Kidney tubule cell (primary cell): ENCODE measurements at places on chromosomes 16 and 17.

DNA sequence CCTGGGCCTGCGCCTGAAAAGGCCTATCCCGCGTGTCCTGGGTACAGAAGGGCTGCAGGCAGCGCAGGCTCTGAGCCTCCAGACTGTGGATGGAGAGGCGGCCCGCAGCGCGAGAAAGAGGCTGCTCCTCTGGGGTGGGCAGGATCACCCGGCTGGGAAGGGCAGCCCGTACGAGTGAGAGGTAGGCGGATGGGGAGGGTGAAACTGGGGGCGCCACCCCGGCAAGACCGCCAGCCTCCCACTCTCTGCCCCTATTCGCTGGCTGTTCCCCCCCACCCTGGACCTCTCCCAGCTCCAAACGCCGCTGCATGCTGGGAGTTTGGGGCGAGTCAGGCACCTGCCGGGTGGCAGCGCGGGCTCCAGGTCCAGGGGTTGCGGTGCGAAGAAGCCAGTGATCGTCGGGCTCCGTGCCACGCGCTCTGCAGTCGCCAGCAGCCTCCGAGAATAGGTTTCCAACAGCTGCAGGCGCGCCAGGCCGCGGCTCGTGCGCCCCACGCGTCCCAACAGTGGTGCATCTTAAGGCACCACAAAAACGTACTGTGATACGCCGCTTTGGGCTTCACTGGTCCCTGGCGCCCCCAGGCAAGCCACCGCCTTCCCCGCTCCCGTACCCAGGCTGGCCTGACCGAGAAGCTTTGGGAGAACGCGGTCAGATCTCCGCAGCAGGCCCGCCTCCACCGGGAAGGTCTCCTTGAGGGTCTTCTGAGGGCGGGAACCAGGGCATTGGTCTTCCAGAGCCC is 1.1 kb downstream of the NOXO1 start:
- no peak for DNase-seq

DNA sequence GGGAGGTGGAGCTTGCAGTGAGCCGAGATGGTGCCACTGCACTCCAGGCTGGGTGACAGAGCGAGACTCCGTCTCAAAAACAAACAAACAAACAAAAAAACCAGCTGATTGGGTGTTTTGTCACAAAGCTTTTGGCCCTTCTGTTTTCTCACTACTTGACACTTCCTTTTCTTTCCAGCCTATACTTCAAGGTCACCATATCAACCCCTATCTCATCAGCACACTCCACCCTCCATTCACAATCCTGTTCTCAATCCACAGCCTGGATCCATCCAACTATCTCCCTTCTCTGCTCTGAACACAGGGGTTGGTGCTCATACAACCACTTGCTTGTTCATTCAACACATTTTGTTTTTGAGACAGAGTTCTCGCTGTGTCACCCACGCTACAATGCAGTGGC is 6.6 kb upstream of the MED11 start:
- DNase-seq: no peak

DNA sequence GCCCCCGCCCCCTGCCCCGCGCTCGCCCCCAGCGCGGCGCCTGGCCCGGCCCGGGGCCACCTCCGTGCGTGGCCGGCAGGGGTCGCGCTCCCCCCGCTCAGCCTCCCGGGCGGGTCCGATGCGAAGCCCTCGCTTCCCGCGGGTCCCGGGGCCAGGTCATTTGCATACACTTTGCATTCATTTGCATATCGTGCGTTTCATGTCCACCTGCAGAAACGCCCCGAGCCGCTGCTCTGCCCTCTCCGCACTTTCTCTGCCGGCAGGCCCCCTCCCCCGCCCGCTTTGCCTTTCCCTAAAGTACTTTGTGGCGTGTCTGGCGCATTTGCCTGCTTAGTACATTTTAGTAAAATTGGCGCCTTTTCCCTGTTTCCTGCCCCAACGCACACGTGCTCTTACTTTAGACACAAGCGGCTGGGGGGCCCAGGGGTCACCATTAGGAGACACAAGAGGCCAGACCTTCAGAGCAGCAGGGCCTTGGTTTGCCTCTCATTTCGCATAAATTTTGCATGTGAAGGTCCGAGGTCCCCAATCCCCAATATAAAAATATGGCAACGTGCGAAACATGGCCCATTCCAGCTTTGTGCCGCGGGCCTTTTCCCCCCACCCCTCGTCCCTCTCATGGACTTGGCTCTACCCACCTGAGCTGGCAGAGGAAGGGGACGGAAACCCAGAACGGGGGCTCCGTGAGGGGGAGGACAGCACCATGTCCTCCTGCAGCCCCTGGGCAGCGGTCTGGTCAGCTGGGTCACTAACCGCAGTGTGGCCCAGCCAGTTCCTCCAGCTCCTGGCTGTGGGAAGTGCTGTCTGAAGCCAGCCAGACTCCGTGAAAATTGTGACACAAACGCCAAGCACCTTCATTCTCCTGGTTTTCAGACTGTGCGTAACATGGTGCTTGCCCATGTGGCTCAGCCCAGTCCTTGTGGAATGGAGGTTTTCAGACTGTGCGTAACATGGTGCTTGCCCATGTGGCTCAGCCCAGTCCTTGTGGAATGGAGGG is 34.8 kb downstream of the CBFA2T3 start:
- DNase-seq: no peak

DNA sequence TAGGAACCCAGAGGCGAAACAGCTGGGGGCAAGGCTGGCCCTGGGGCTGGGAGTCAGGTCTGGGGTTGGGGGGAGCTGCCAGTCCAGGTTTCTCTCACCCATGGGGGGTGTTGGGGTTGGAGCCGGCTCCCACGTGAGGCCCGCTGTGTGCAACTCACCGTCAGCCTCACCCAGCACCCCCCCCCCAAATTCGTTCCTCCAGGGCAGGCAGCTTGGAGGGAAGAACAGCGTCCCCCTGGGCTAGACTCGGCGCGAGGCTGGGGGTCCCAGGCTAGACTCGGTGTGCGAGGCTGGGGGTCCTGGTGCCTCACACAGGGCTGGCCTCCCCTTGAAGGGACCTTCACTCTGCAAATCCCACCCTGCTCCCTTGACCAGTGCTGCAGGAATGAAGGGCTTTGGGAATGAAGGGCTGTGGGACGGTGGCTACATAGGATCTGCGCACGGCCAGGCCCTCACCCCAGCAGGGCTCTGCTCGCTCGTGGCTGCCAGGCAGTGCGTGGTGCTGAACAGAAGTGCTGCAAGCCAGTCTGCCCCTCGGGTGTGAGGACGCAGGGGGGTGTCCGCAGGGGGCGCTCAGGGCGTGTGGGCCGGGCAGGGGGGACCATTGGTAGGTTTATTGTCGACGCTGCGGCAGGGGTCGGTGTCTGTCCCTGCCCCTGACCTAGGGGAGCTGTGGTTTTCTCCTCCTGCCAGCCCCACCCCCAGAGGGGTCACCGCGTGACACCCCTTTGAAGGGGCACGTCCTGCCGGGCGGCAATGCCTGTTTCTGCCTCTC is 74.7 kb downstream of the KLHDC4 start:
- DNase-seq: no peak

DNA sequence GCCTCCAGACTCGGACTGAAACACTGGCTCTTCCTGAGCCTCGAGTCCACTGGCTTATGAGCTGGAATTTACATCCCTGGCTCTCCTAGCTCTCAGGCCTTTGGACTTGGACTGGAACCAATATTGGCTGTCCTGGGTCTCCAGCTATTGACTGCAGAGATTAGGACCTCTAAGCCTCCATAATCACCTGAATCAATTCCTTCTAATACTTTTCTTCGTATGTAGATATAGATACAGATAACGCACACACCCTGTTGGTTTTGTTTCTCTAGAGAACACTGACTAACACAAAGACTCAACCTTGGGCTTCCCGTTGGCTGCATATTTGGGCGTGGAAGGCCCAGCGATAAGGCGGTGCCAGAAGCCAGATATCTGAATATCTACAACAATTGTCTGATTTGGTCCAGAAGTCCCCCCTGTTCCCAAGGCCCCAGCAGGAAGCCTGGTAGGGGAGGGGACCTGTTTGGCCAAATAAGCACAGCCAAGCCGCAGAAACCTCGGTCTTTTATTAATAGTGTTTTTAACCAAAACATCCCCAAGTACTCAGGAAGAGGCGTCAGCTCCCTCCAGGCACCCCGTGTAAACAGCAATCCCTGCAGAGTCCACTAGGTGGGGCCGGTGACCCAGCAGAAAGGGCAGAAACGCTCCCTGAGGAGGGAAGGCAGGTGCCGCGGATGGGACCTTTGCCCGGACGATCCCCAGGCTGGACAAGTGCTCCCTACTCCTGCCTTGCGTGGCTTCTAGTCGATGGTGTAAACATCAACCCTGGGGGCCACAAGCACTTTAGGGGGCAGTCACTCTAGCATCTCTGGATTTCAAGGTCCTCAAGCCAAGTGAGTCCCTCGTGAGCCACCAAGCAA is 57.0 kb downstream of the ABR start:
- DNase-seq: peak; percentile 74

DNA sequence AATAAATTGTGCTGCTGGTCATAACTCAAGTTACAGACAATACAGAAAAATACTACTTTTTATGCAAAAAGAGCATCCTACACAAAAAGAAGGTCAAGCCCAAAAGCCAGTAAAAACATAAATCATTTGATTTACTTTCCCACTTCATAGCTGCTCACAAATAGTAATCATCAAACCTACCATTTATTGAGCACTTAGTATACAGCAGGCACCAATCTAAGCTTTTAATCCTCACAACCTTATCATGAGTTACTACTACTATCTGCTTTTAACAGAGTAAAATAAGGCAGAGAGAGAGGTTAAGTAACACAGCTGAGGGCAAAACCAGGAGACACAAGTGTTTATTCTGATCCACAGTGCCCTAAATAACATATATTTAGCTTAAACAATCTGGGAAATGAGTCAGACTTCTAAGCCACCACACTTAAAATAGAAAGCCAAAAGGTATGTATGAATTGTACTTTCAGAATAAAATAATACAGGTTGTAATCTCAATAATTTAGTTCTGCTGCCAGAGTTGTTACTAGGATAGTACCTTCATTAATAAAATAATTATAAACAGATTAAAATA is 1.7 kb upstream of the AARS1 start:
- DNase-seq: no peak
